ENCODE measurements at places on chromosomes 7 and 10.

DNA sequence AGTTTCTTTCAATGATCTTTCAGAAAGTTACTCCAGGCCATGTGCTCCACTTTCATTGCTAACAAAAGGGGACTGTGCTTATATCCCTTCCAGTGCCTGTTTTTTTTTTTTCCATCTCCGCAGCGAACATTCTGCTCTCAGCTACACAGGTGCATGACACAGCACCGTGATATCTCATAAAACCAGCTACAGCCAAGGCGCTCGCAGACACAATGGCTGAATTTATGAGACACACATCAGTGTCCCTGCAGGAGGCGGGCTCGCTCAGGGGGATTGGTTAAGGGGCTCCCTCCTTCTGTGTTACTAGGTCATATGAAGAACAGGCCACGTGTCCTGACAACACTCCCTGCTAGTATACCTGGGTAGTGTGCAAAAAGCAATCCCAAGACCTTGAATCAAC is 245.5 kb downstream of the SKAP2 start:
- no peak for DNase-seq

DNA sequence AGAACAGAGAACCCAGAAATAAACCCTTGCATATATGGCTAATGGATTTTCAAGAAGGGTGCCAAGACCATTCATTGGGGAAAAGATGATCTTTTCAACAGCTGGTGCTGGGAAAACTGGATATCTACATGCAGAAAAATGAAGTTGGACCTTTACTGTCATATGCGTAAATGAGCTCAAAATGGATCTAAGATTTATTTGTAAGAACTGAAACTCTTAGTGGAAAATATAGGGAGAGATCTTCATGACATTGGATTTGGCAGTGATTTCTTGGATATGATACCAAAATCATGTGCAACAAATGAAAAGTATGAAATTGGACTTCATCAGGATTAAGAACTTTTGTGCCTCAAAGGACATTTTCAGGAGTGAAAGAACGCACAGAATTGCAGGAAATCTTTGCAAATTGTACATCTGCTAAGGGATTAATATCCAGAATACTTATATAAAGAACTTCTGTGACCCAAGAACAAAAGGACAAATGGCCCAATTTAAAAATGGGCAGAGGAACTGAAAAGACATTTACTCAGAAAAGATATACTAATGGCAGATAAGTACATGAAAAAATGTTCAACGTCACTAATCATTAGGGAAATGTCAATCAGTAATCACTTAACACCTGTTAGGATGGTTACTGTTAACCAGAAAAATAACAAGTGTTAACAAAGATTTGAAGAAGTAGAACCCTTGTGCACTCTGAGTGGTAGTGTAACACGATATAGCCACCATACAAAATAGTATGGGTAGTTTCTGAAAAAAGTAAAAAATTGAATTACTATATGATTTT is 6.1 kb downstream of the DBF4 start:
- DNase-seq: no peak

GRCh38 chr10:93206652-93207051 is 133.0 kb downstream of the CYP26A1 start:
- DNase-seq: no peak

GRCh38 chr7:158409816-158410330 is 177.8 kb downstream of the PTPRN2 start:
- no peak for DNase-seq

GRCh38 chr10:11517150-11517549 is 94.3 kb downstream of the USP6NL start:
- no peak for DNase-seq

GRCh38 chr10:88428442-88428841 is 154.7 kb downstream of the RNLS start:
- no peak for DNase-seq

- DNase-seq: no peak
Measured at GRCh38 chr7:1022801-1023465, 21.4 kb upstream of the GPR146 start.

DNA sequence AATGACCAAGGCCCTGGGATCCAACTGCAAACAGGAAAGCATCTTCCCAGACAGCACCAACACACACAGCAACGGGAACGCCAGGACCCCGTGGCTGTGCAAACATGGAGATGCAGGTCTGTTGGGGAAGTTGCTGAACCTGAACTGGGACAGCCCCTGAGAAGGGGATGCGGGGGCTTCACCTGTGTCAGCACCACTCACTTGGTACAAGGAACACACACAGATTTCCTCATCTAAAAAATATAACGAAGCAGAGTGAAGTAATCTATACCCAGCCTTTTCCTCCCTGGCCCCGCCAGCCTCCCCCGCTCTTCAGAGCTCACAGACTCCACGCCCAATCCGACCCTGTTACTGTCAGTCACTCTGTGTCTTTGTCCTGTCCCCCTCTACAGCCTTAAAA is 93.0 kb downstream of the PTPRN2 start:
- no peak for DNase-seq

GRCh38 chr10:18113881-18114280 is 26.3 kb upstream of the CACNB2 start:
- DNase-seq: no peak

- DNase-seq: no peak
Measured at GRCh38 chr7:112411186-112411795, 39.0 kb upstream of the IFRD1 start.

GRCh38 chr10:33938001-33938400 is 603.5 kb upstream of the NRP1 start:
- DNase-seq: no peak

DNA sequence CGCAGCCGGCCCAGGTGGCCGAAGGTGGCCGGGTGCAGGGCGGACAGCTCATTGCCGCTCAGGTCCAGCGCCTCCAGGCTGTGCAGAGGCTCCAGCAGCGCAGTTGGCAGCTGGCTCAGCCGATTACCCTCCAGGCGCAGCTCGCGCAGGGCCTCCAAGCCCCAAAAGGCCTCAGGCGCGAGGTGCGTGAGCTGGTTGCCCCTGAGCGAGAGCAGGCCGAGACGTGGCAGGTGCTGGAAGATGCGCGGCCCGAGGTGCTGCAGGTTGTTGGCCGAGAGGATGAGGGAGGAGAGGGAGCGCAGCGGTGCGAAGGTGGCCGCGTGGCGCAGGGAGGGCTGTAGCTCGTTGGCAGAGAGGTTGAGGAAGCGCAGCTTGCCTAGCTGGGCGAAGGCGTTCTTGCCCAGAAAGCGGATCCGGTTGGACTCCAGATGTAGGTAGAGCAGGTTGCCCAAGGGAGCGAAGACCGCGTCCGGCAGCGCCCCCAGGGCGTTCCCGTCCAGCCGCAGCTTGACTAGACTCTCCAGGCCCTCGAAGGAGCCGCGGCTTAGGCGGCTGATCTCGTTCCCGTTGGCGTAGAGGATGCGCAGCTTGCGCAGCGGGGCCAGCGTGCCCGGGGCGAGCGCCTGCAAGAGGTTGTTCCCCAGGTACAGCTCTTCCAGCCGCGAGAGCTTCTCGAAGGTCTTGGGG is 923 bp downstream of the TRIL start:
- DNase-seq: no peak
